HFFc6 (cell line): ENCODE measurements at places on chromosomes 6 and 20.

DNA sequence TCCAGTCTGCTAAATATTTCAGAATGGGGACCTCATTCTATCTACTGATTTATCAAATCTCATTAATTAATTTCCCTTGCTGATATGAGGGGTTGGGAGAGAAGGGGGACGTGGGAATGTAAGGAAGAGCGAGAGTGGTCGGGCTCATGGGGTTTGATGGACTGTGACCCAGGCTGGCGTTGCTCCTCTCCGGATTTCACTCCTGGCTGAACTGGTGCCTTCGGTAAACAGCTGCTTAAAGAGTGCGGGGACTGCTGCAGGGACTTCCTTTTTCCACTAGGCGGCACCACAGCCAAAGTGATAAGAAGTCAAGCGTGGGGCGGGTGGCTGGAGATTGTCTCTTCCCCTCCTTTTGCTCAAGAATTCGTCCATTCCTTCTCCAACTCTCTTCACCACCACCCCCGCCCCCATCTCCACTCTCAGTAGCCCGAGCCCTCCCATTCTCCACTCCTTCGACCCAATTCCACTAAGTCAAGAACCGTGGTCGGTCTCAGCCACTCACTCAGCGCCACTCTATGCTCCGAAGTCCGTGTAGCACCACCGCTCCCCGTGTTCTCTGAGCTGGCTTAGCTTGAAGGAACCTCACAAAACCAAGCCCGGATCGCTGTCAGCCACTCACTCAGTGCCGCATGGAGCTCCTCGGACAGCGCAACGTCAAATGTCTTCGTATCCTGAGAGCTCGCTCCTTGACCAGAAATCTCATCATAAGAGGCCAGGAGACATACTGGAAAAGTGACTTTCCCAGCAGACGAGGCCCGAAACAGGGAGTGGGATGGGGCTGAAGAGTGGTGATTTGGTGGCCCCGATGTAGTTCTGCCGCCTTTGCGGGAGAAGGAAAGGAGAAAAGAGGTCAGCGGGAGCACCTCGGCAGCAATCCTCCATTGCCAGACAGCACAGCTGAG lies 9.7 kb downstream of the TRIM31 start:
- peaks cover 31% of the 10 kb centered on the region for H3K27me3 ChIP-seq
- no peaks in the 10 kb centered on the region for H3K36me3 ChIP-seq
- peak; percentile 75 for DNase-seq
- H3K27ac ChIP-seq: peak overlapping the region; percentile 40; the same call in 1 of the 2 replicates

GRCh38 chr6:90708206-90708737 lies 121.4 kb upstream of the MAP3K7 start:
- H3K27me3 ChIP-seq: no peaks in the 10 kb centered on the region
- no peak overlapping the region for H3K4me3 ChIP-seq
- DNase-seq: no peak
- H3K4me1 ChIP-seq: no peaks in the 10 kb centered on the region
- no peak overlapping the region for H3K27ac ChIP-seq
- no peaks in the 10 kb centered on the region for H3K36me3 ChIP-seq

- no peak overlapping the region for H3K4me3 ChIP-seq
- H3K27me3 ChIP-seq: no peaks in the 10 kb centered on the region; the same call in 1 of the 2 replicates
- H3K36me3 ChIP-seq: no peaks in the 10 kb centered on the region
- H3K4me1 ChIP-seq: peaks cover 10% of the 10 kb centered on the region
- no peak overlapping the region for H3K27ac ChIP-seq
Observed at GRCh38 chr6:13431059-13431656, 56.2 kb downstream of the GFOD1 start.

- H3K4me3 ChIP-seq: peak overlapping the region; percentile 91
- peaks cover 51% of the 10 kb centered on the region for H3K4me1 ChIP-seq
- no peaks in the 10 kb centered on the region; the same call in 1 of the 2 replicates for H3K27me3 ChIP-seq
- H3K27ac ChIP-seq: peak overlapping the region; percentile 96
- no peaks in the 10 kb centered on the region; the same call in 1 of the 2 replicates for H3K36me3 ChIP-seq
Observed at GRCh38 chr6:117463762-117464665, 18.5 kb upstream of the DCBLD1 start.

DNA sequence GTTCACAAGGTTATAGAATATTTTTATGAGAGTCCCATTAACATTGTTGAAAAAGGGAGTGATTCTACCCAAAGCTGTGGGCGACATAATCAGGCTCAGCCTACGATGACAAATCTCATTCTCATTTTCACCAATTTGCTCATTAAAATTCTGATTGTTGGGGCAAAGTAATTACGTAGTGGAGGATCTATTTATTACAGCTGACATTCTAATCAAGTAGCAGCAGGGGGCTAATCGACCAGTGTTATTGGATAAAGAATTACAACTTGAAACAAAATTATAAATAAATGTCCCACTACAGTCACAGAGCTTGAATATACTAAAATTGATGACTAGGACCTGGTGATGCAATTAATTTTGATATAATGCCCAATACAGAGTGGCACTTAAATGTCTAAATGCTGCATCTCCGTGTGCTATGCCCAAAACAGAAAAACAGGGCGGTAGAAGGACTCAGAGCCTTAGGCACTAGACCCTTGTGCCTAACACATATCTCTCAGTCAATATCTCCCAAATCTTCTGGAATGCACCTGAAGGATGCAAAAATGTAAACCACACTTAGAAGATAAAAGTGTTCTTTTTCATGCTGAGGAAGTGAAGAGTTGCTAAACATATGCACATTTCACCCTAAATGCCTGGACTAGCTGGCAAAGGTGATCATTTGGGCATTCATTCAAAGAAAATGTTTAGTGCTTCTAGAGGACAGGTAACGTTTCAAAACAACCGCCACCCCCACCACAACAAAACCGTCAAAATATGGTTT lies 88.3 kb downstream of the CD24 start:
- H3K27ac ChIP-seq: no peak overlapping the region
- H3K4me1 ChIP-seq: peaks cover 9% of the 10 kb centered on the region
- H3K4me3 ChIP-seq: no peak overlapping the region
- DNase-seq: no peak
- H3K36me3 ChIP-seq: no peaks in the 10 kb centered on the region
- H3K27me3 ChIP-seq: peaks cover 4% of the 10 kb centered on the region

DNA sequence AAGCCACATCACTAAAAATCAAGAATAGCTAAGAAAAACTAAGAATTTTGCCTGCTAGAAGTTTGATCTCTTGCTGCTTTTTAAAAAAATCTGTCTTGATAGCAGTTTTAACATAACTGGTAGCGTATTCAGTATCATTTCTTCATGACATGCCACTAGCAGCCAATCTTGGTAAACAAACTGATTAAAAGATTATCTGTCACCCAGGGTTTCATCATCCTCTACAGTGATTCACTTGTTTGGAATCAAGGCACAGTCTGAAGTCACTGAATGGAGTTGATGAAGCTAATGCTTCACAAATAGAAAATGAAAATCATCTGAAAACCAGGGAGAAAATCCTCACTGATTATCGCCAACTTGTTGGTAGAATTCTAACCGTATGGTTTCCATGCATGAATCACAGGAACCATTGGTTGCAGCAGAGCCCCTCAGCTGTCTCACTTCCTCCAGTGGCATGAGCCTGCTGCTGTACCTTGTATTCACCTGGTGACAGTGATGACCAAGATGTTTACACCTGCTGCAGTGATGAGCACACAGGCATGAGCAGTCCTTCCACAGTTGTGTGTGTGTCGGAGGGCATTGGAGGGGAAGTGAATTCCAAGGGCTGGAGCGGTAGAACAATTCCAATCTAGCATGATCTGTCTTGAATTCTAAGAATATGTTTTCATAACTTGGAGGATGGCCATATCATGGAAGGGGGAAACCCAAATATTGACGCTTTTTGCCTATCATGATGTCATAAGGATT lies 275.0 kb downstream of the KHDC1L start:
- peak overlapping the region; percentile 75 for H3K4me3 ChIP-seq
- H3K36me3 ChIP-seq: no peaks in the 10 kb centered on the region
- H3K4me1 ChIP-seq: peaks cover 89% of the 10 kb centered on the region
- H3K27ac ChIP-seq: peak overlapping the region; percentile 85
- DNase-seq: peak; percentile 89

- no peak for DNase-seq
- H3K36me3 ChIP-seq: no peaks in the 10 kb centered on the region
Observed at GRCh38 chr6:16108921-16109658, 19.8 kb upstream of the MYLIP start.

DNA sequence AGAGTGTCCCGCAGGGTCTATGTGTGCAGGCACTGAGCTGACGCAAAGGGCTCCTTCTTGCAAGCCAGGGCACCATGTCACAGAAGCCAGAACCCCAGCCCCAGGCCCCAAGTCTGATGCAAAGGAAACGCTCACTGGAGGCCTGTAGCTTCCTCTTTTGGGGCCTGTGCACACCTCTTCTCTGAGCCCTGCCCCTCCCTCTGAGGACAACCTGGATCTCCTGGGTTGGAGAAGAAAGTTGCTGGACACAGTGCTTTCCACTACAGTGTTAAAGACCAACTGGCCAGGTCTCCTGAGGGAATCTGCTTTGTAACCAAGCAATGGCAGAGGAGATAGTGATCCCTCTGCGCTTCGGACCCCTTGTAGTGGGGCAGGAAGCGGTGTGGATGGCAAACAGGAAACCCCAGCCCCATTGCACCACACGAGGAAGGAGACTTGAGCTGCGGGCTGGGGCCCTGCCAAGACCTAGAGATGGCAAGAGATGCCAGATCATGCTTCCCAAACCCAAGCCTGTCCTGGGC lies 90.0 kb downstream of the PRND start:
- no peak for DNase-seq
- H3K27ac ChIP-seq: no peak overlapping the region
- H3K4me1 ChIP-seq: peaks cover 9% of the 10 kb centered on the region

DNA sequence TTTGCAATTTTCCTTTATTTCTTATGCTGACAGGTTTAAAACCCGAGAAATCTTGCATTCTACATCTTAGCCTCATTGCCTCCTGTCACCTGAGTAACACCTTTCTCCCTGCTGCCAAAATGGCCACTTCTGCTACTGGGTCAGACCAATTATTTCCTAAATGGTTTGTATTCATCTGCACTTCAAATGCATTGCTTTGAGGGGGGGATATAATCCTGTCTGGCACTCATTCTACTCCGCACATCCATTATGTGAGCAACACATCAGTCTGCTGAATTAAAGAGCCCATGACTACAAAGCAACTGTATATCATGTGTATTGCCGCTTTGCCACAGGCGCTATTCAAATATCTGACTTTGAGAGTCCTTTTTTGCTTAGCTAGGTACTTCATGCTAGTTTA lies 141.6 kb upstream of the TSHZ2 start:
- peaks cover 1% of the 10 kb centered on the region; the same call in 1 of the 2 replicates for H3K27me3 ChIP-seq
- H3K4me1 ChIP-seq: no peaks in the 10 kb centered on the region
- no peak overlapping the region for H3K27ac ChIP-seq
- no peak overlapping the region for H3K4me3 ChIP-seq
- H3K36me3 ChIP-seq: peaks cover 7% of the 10 kb centered on the region; the same call in 1 of the 2 replicates

GRCh38 chr6:169868458-169868857 lies 117.0 kb downstream of the ERMARD start:
- no peak overlapping the region for H3K27ac ChIP-seq
- no peak for DNase-seq
- no peak overlapping the region for H3K4me3 ChIP-seq
- H3K27me3 ChIP-seq: no peaks in the 10 kb centered on the region; the same call in 1 of the 2 replicates

- H3K27me3 ChIP-seq: no peaks in the 10 kb centered on the region; the same call in 1 of the 2 replicates
- H3K36me3 ChIP-seq: no peaks in the 10 kb centered on the region
Observed at GRCh38 chr6:25713824-25714223, 40.7 kb upstream of the SLC17A4 start.

- H3K4me1 ChIP-seq: peaks cover 31% of the 10 kb centered on the region
- H3K4me3 ChIP-seq: no peak overlapping the region; the same call in 1 of the 2 replicates
- H3K27ac ChIP-seq: no peak overlapping the region; the same call in none of the 2 replicates
Observed at GRCh38 chr6:26270903-26271667, 93.9 kb upstream of the BTN3A2 start.

GRCh38 chr20:3797226-3797545 lies 1.1 kb downstream of the CDC25B start:
- H3K27me3 ChIP-seq: peaks cover 4% of the 10 kb centered on the region
- no peak for DNase-seq
- H3K27ac ChIP-seq: peak overlapping the region; percentile 83
- H3K36me3 ChIP-seq: peaks cover 21% of the 10 kb centered on the region
- H3K4me3 ChIP-seq: peak overlapping the region; percentile 93
- peaks cover 42% of the 10 kb centered on the region for H3K4me1 ChIP-seq

DNA sequence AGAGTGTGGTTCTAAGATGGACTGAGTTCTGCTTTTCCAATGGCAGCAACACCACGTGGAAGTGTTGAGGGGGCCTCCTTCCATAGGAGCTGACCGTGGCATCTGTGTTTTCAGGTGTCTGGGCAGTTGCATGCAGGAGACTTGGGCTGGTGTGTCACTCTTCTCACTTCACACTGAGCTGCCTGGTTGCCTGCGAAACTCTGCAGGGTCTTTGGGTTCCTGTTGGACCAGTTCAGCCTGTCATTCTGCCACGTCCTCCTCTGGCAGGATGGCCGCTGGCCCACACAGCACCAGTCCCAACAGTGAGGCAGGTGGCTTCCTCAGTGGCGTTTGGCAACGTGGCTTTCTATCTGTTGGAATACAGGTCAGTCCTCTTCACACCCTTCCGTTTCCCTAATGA lies 16.1 kb upstream of the UNC93A start:
- no peaks in the 10 kb centered on the region for H3K4me1 ChIP-seq
- no peak for DNase-seq
- peaks cover 14% of the 10 kb centered on the region for H3K36me3 ChIP-seq
- H3K4me3 ChIP-seq: no peak overlapping the region

GRCh38 chr6:5737460-5737859 lies 269.3 kb downstream of the NRN1 start:
- H3K36me3 ChIP-seq: no peaks in the 10 kb centered on the region
- H3K27me3 ChIP-seq: no peaks in the 10 kb centered on the region; the same call in 1 of the 2 replicates
- no peak for DNase-seq
- H3K4me1 ChIP-seq: no peaks in the 10 kb centered on the region

DNA sequence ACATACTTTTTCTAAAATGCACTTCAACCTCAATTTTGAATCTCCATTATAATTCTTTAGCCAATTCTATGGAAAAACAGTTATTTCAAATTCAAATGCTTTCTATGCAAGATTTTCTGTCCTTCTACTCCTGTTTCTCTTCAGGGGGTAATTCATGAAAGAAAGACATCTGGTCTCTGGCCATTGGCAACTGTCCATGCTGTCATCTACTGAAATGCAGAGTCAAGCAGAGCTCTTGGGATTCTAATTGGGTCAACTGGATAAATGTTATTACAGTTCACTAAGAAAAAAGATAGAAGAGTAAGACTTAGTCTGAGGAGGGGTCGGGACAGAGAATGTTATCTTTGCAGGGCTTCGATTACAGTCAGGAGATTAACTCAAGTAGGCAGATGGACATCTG lies 22.0 kb upstream of the BMP5 start:
- no peak for DNase-seq
- H3K27ac ChIP-seq: no peak overlapping the region; the same call in 1 of the 2 replicates

GRCh38 chr6:148313488-148313887 lies 29.1 kb upstream of the SASH1 start:
- peaks cover 48% of the 10 kb centered on the region for H3K4me1 ChIP-seq
- no peak for DNase-seq
- peak overlapping the region; percentile 59 for H3K27ac ChIP-seq
- 0 out of 2 replicates have a peak, but pooled peaks cover 5% of the 10 kb centered on the region for H3K36me3 ChIP-seq
- no peak overlapping the region for H3K4me3 ChIP-seq

GRCh38 chr20:19935842-19936241 lies 81.3 kb upstream of the NAA20 start:
- H3K4me1 ChIP-seq: peaks cover 30% of the 10 kb centered on the region
- H3K27me3 ChIP-seq: no peaks in the 10 kb centered on the region
- H3K36me3 ChIP-seq: 0 out of 2 replicates have a peak, but pooled peaks cover 10% of the 10 kb centered on the region
- DNase-seq: no peak
- no peak overlapping the region for H3K27ac ChIP-seq

GRCh38 chr6:27332692-27333641 lies 20.9 kb upstream of the POM121L2 start:
- H3K4me3 ChIP-seq: peak overlapping the region; percentile 86
- no peaks in the 10 kb centered on the region; the same call in 1 of the 2 replicates for H3K27me3 ChIP-seq
- DNase-seq: peak; percentile 78
- H3K27ac ChIP-seq: no peak overlapping the region
- no peaks in the 10 kb centered on the region for H3K36me3 ChIP-seq
